Activated T-helper 2 cell treated with anti-CD3 and anti-CD28 coated beads, Interferon-gamma antibody, Interleukin-2, Interleukin-4, amounts not matched to agents 10 μg/mL and 5 μg/mL and 100 μg/mL, durations not matched to agents 14 hours and 24 hours and 36 hours (primary cell): ENCODE measurements at places on chromosomes 4 and X.

DNA sequence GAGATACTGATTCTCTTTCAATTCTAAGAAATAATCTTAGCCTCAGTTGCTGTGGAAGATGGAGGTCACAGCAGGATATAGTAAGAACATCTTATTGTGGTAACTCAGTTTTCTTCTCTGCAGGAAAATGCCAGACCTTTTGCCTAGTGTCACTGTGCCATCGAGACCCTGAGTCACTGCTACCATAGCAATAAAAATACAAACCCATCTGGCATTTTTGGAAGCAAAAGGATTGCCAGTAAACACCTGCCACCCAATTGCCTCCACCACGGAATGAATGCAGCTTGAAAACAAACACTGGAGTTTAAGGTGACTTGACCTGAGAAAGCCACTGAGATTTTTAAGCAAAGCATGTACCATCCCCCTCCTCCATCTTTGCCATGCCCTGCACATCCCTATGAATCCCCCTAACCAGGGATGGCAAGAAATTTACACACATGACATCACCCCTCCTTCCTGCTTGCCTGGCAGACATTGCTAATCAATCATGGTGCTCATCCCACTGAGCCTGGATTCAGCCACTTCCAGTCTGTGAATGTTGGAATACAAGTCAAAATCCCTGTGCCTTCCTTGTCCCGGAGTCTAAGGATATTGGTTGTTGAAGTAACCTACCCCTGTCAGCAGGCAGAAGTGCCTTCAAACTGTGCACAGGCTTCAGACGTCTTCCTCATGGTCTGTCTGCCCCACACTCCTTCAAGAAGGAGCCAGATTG is 59.6 kb upstream of the MAMLD1 start:
- no peak for DNase-seq

GRCh38 chr4:62407534-62407933 is 1207.4 kb downstream of the ADGRL3 start:
- no peak for DNase-seq

GRCh38 chr4:74934016-74934831 is 1.3 kb downstream of the PARM1 start:
- DNase-seq = no peak

GRCh38 chr4:64174247-64174882 is 234.9 kb downstream of the TECRL start:
- no peak for DNase-seq

- DNase-seq = no peak
Measured at GRCh38 chr4:8940792-8941491, 69.3 kb upstream of the HMX1 start.

- DNase-seq = peak; percentile 83
Measured at GRCh38 chr4:78775303-78776078, 659 bp upstream of the BMP2K start.

GRCh38 chr4:173680278-173680677 is 150.2 kb upstream of the HAND2 start:
- no peak for DNase-seq

GRCh38 chrX:154002215-154002719 is 17.4 kb downstream of the IRAK1 start:
- DNase-seq = no peak

- DNase-seq = no peak
Measured at GRCh38 chr4:61406677-61407076, 206.6 kb downstream of the ADGRL3 start.

GRCh38 chr4:105598052-105598451 is 45.6 kb downstream of the ARHGEF38 start:
- DNase-seq = no peak

- no peak for DNase-seq
Measured at GRCh38 chr4:72275381-72275780, 243.6 kb downstream of the NPFFR2 start.

DNA sequence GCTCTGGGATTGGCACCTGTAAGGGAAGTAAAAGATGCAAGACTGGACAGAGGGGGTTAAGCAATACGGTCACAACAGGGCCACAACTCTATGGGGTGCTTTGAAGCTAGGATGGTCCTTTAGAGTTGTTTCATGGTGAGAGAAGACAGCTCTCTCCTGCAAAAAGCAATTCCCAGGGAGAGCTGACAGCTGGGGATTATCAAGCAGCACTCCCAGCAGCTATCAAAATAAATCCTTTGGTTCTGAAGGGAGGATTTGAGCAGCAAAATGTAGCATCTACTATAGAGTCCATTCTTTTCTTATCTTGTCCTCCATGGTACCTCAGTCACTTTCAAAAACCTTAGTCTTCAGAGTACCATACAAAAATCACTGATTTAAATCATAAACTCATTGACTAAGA is 35.1 kb upstream of the AP1AR start:
- no peak for DNase-seq

- DNase-seq = no peak
Measured at GRCh38 chrX:39261446-39262147, 460.3 kb downstream of the MID1IP1 start.

- no peak for DNase-seq
Measured at GRCh38 chr4:182405087-182405486, 161.9 kb downstream of the TENM3 start.

- DNase-seq = no peak
Measured at GRCh38 chrX:133294126-133294525, 76.0 kb upstream of the TFDP3 start.

DNA sequence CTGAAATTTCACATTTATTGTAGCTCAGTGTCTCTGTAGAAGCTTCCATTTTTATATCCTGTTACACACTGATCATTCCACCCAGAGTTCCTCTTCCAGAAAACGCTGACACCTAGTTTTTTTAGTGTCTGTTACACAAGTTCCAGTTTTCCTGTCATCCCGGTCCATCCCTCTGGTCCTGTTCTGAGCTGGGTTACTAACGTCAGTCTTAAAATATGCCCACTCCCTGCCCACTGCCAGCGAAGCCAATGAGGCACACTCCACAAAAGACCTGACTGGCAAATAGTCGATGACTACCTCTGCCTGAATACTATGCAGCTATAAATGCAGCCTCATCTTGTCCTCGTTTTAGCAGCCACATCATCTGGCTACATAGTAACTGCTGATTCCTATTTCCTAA is 30.9 kb upstream of the DDX3X start:
- no peak for DNase-seq

GRCh38 chr4:101050088-101050836 is 297.1 kb downstream of the PPP3CA start:
- no peak for DNase-seq

DNA sequence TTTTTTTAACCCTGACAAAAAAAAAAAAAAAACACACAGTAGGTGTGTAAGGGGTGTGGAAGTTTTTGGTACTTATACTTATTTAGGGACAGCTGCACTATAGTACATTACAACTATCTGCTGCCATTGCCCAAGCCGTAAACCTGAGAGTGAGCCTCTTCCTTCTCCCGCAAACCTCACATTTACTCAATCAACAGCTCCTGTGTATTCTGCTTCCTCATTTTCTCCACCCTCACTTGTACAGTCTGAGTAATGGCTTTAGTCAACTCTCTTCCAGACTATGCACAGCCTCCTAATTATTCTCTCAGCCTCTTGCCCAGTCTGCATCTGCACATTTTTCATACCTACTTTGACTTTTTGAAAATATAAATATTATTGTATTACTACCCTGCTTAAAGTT is 362.0 kb downstream of the ADAM29 start:
- no peak for DNase-seq

GRCh38 chr4:5854929-5855328 is 38.0 kb downstream of the CRMP1 start:
- DNase-seq = no peak

DNA sequence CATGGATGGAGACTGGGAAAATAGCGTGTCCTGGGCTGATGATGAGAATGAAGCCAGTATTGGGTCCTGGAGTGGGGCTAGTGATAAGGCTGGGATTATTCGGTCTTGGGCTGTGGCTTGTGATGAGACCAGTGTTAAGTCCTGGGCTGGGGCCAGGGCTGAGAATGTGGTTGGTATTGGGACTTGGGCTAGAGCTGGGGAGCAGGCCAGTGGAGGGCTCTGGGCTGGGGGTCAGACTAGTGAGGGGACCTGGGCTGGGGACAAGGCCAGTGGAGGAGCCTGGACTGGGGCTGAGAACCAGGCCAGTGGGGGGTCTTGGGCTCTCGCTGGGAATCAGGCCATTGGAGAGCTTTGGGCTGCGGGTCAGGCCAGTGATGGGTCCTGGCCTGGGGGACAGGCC is 6.7 kb downstream of the ARMCX4 start:
- no peak for DNase-seq

GRCh38 chr4:31548021-31548420 is 827.9 kb downstream of the PCDH7 start:
- DNase-seq = no peak

DNA sequence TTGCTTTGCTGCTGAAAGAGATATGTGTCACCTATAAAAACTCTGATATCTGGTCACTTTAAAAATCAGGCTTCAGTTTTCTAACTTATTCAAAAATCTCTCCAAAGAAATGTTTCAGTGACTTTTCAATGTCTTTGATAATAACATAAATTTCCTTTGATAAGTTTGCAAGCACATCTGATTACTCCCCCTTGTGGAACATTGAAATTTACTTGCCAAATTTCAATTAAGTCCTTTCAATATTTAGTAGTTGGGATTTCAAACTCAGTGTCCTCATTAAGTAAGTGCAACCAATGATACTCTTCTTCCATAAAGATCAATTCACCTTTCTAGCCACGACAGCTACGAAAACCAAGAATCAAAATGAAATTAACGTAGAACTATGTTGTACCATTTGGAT is 151.3 kb upstream of the FAM47C start:
- DNase-seq = no peak

DNA sequence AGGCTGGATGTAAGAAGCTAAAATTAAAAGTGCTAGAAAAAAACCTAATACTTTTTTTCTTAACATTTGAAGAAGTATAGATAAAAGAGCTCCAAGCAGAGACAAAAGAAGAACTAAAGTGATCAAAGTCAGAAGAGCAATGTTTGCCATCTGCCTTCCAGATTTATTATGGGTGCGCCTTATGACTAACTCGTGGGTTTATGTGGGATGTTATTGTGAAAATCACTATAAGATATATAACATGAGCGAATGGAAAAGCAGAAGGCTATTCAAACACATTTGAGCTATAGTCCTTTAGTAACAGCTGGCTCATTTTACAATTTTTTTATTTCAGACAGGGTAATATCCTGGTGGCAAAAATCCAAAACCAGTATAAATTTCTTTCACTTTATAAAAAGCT is 1040.7 kb downstream of the RAPGEF2 start:
- no peak for DNase-seq

- no peak for DNase-seq
Measured at GRCh38 chrX:118633530-118633929, 93.9 kb upstream of the IL13RA1 start.

GRCh38 chr4:15143551-15143950 is 141.3 kb downstream of the CPEB2 start:
- DNase-seq = no peak

DNA sequence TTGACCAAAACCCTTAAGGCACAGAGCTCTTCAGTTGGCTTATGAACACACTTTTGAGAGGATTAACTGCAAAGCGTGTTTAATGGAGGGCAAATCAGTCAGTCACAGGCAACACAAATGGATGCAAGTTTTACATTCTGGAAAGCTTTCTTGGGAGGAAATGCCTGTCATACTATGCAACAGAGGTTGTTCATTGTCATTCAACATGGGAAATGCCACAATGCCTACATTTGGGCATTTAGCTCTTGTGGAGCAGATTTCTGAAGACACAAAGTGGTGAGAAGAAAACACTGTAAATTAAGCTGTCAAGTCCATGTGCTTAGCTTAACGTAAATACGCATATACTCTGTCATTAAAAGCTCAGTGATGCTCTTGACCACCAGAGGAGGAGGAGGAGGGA is 41.1 kb downstream of the CBLL2 start:
- no peak for DNase-seq

DNA sequence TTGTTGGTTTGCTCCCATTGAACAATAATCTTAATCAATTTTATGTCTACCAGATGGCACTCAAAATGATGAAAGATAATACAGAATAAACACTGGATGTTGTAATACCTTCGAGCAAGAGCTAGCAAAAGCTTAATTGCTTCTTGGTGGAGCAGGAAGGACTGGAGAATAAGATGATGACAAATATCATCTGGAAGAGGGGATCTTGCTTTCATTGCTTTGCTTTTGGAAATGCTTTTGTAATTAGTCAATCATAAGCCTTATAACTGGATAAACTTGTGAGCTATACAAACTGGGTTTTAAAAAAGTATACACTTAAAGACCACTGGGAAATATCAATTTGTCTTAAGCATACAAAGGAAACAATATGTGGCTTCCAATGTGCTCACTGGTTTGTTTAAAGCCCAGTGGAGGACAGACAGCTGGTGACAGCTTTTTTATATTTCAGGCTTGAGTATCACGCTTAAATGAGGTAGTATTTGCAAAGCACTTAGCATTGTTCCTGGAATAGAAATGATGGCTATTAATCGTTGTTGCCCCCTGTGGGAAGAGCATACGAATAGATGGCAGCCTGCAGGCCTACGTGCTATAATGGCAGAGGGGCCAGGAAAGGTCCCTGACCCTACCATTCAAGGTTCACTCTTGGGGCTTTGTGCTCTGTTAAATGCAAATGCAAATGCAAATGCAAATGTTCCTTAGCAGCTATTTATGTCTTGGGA is 61.2 kb downstream of the TMEM150C start:
- DNase-seq = no peak

- no peak for DNase-seq
Measured at GRCh38 chr4:74504212-74504611, 59.3 kb downstream of the AREG start.

DNA sequence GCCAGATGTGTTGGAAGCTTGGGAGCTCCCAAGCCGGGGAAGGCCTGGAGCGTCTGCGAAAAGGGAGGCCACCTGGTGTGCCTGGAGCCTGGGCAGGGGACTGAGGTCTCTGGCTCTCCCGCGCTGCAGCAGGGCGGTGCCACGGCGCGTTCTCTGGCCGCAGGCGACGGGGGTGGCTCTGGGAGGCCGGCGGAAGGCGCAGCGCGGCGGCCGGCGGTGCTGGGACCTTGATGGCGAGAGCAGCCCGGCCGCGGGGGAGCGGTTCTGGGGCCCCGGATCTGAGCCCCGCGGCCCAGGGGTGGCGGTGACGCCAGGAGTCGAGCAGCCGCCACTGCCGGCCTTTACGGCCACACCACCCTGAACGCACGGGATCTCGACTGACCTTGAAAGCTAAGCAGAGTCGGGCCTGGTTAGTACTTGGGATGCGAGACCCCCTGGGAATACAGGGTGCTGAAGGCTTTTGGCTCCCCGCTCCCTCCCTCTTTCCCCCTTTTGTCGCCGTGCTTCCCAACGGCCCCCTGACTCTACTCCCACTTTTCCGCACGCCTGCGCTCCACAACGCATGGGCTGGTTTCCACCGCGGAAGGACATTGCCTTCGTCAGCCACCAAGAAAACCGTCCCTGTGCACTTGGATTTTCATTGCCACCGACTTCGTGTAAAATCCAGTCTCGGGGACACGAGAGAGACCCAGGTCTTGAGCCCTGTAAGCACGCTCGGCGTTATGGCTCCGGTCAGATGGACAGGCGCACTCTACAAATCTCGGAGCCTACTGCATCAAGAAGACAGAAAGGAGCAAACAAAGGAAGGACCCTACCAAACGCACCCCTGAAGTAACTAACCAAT is 9.5 kb downstream of the FRG2 start:
- no peak for DNase-seq

GRCh38 chr4:48028696-48029095 is 12.1 kb downstream of the NIPAL1 start:
- DNase-seq = no peak
